Uterus (tissue), 4 donors: ENCODE measurements at places on chromosomes 4 and X. TPM values are rescaled to one million over a fixed set of nuclear protein-coding genes. Genes with fewer than 3 reads are reported as not detected.
A peak's percentile ranks its signal among the peaks of the same experiment; 100 is the strongest.

The ADH1B gene
- 360 TPM for total RNA-seq

The PRRG3 gene
- 2.3 TPM for total RNA-seq

The ZFP42 gene
- not detected for total RNA-seq

The TMEM184C gene
- 29.4 TPM for total RNA-seq

The PRDM8 gene
- total RNA-seq: 4.5 TPM

The MAGEA2 gene
- not detected for total RNA-seq

The STBD1 gene
- 3.7 TPM for total RNA-seq

DNA sequence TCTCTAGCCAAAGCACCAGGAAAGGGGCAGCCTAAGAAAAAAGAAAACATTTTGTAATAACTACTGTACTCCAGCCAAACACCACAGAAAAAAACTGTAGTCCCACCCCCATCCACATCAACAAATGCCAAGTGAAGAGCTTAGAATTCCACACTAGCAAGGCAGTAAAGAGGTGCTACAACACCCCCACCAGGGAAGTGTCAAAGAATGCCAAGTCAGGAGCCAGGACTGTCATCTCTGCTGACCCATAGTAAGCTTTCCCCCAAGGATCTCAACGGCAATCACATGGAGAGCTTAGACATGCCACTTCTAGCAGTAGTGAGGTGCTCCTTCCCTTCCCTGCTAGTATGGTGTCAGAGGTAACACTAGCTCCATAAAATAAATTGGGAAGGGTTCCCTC, 34.4 kb upstream of the CCDC160 start:
- DNase-seq: no peak
- no peak overlapping the region for H3K4me3 ChIP-seq
- H3K27me3 ChIP-seq: no peaks in the 10 kb centered on the region
- H3K27ac ChIP-seq: no peak overlapping the region
- no peaks in the 10 kb centered on the region for H3K36me3 ChIP-seq

- peak overlapping the region; percentile 47 for H3K27ac ChIP-seq
- no peaks in the 10 kb centered on the region for H3K36me3 ChIP-seq
- no peaks in the 10 kb centered on the region for H3K4me1 ChIP-seq
Measured at GRCh38 chr4:15457406-15458201, 12.1 kb upstream of the CC2D2A start.

DNA sequence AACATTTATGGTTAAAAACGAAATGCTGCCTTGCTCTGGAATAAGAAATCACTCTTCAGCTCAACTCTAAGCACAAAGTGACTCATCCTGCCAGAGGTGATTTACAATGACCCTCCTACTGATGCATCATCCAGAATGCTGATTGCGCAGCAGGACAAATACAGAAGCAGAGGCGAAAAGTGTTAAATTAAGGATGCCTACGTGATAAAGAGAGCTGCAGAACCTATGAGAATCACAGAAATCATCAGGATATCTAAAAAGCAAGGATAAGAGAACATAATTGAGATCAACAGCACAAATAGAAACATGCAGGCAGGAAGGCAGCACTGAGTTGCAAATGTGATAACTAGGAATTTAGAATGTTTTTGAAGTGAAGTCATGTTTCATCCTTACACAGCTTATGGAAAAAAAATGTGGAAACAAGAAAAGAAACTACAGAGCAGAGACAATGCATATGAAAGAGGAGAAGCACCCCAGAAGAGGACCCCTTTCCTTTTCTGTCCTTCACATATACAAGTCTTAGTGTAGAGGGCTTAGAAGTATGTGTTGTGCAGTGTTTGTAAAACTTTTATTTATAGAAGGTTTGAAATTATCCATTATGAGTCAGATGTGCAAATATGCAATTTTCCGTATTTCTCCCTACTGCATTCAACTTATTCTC, 188.4 kb downstream of the SLC7A11 start:
- H3K27ac ChIP-seq: peak overlapping the region; percentile 85
- H3K4me3 ChIP-seq: no peak overlapping the region
- no peaks in the 10 kb centered on the region for H3K36me3 ChIP-seq
- peak; percentile 74 for DNase-seq
- H3K27me3 ChIP-seq: no peaks in the 10 kb centered on the region

- H3K36me3 ChIP-seq: no peaks in the 10 kb centered on the region
- no peak for DNase-seq
- H3K4me1 ChIP-seq: no peaks in the 10 kb centered on the region
- H3K27ac ChIP-seq: no peak overlapping the region
- H3K4me3 ChIP-seq: no peak overlapping the region
Measured at GRCh38 chr4:172155838-172156345, 342.7 kb downstream of the GALNTL6 start.

- no peak for DNase-seq
- no peaks in the 10 kb centered on the region for H3K27me3 ChIP-seq
- no peaks in the 10 kb centered on the region for H3K4me1 ChIP-seq
- H3K27ac ChIP-seq: no peak overlapping the region
Measured at GRCh38 chr4:151316645-151317044, 8.8 kb downstream of the SH3D19 start.

DNA sequence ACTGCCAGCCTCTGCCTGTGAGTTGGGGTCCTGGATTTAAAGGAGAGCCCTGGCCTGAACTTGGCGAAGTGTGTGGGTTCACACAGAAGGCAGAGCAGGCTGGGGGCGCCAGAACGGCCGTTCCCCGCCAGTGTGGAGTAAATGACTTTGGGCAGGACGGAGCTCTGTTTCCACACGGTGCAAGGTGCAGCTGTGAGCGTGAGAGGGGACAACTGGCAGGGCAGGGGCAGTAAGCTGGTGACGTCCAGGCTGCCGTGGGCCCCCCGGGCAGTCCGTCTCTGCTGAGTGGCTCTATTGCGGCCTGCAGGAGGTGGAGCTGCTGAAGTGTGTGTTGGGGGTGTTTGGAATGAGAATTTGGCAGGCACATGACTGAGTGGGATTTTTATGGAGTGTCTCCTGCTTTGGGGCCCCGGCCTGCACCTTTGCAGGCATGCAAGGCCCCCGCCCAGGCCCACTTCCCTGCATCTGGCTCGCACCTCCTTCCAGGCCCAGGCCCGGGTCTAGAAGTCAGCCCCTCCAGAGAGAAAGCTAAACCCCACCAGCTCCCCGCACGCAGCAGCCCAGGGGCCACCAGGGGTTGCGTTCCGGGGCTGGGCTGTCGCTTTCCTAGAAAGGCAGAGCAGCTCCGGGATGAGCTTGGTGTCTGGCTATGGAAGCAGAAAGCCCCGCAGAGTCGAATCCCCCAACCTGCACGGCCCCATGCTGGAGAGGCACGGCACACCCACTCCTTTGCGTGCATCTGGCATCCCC, 62.2 kb upstream of the GRPEL1 start:
- peaks cover 8% of the 10 kb centered on the region for H3K4me1 ChIP-seq
- H3K36me3 ChIP-seq: no peaks in the 10 kb centered on the region
- no peak overlapping the region for H3K27ac ChIP-seq
- no peak overlapping the region for H3K4me3 ChIP-seq

- no peaks in the 10 kb centered on the region for H3K36me3 ChIP-seq
- no peaks in the 10 kb centered on the region for H3K4me1 ChIP-seq
- no peak for DNase-seq
- no peak overlapping the region for H3K4me3 ChIP-seq
Measured at GRCh38 chr4:95910749-95911148, 70.9 kb downstream of the PDHA2 start.

DNA sequence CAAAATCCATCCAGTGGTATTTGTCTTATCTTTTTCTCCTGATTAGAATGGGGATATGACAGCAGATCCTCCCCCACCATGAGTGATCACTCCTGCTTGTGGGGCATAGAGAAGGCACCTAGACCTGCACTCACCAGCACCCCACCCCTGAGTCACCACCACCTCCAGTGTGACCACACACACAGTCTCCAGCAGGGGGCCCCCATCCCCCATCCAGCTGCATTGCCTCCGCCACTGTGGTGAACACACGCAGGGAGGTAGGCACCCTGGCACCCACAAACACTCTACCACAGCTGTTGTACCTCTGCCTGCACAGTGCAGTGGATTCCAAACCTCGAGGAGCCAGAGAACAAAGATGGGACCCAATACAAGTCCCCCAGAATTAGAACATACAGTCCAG, 9.0 kb upstream of the MAGEA8 start:
- H3K27me3 ChIP-seq: no peaks in the 10 kb centered on the region
- no peak for DNase-seq
- H3K4me3 ChIP-seq: no peak overlapping the region
- H3K27ac ChIP-seq: no peak overlapping the region

DNA sequence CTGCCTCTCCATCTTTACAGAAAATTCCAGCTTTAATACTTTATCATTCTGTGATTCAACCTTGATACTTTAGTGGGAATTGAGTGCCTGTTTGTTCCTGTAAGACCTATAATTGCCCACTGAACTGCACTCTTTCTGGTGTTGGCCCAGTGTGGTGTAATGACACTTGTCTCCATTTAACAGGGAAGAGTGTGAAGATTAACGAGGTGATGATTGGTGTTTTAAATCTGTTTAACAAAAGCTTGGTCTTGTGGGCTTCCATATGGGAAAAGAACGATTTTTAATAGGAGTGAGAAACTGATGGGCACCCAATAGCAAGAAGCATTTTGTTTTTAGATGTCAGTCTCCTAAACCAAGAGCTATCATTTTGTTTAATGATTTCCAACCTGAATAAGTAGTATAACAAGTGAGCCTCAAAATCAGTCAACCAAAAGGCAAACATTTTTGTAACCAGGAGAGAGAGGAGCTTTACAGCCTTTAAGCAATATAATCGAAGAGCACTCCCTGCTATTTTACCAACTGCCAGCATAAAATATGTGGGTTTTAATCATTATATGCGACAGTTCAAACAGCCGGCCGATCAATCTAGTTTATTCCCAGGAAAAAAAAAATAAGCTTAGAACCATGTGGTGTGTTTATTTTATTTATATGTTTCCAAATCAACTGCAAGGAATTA, 50.2 kb downstream of the SUPT20HL1 start:
- H3K36me3 ChIP-seq: no peaks in the 10 kb centered on the region
- no peaks in the 10 kb centered on the region for H3K4me1 ChIP-seq
- H3K4me3 ChIP-seq: no peak overlapping the region
- H3K27ac ChIP-seq: no peak overlapping the region

GRCh38 chrX:129427267-129427666, 96.0 kb downstream of the SMARCA1 start:
- H3K4me3 ChIP-seq: no peak overlapping the region
- H3K4me1 ChIP-seq: no peaks in the 10 kb centered on the region
- no peak overlapping the region for H3K27ac ChIP-seq
- no peaks in the 10 kb centered on the region for H3K36me3 ChIP-seq

DNA sequence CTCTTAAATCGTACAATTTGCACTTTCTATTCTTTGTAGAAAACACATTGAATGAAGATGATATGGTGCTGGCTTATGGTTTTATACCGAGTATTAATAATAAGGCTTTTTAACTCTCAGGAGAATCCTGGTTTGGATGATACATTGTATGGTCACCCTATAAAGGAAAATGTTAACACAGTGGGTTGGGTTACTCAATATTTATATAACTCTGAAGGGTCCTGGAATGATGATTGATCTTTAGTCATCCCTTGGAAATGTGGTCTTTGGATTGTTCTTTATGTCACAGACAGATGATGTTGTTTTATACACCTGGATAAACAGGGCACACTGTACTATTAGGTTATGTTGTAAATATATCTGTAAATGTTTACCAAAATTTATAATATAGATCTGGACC, 496.2 kb upstream of the NDST4 start:
- no peaks in the 10 kb centered on the region for H3K36me3 ChIP-seq
- no peak overlapping the region for H3K4me3 ChIP-seq
- no peak for DNase-seq
- no peaks in the 10 kb centered on the region for H3K27me3 ChIP-seq
- no peak overlapping the region for H3K27ac ChIP-seq

DNA sequence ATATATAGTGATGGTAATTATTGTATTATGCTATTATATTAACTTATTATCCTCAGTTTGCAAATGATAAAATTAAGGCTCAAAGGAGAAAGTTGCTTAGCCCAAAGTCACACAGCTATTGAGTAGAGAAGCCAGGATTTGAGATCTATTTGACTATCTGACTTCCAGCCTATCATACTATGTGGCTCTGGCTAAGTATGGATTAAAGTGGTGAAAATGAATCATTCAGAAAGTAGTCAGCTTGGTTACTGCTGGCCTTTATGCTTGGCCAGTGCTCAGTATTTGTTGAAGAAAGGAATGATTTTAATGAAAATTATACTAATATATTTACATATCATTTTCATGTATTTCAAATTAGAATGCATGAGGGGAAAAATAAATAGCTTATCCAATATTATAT, 219.8 kb downstream of the SHROOM3 start:
- H3K36me3 ChIP-seq: no peaks in the 10 kb centered on the region
- DNase-seq: no peak
- H3K4me1 ChIP-seq: no peaks in the 10 kb centered on the region

DNA sequence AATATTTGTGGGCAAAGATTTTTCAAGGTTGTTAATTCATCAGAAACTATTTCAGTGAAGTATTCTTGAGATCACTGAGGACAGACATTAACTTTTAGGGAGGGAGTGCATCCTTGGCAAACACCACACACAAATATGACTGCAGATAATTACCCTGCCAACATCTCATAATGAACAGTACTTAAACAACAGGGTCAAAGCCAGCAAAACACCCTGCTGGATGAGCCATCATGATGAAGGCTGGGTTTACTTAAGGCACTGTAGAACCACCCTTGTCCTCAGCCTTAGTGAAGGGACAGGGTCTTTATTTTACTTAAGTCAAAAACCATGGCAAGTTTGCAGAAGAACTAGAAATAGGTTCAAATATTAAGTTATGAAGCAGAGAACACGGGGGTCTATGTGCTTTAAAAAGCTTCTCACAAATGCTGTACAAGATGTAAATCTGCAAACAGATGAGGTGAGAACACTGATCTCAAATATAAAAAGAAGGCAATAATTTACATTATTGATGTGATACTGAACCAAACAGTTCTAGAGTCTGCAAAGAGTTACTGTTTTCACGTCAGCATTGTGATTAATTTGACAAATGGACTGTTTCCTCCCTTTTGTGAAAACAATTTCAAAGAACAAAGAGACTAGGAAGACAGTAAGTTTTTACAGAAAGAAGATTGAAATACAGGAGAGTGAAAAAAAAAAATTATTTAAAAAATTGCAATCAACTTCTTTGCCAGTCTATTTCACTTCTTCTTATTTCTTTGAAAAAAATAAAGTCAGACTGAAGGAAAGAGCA, 28.2 kb downstream of the TAPT1 start:
- H3K27me3 ChIP-seq: no peaks in the 10 kb centered on the region
- H3K27ac ChIP-seq: peak overlapping the region; percentile 43
- no peak for DNase-seq
- no peaks in the 10 kb centered on the region for H3K36me3 ChIP-seq
- H3K4me1 ChIP-seq: peaks cover 7% of the 10 kb centered on the region

DNA sequence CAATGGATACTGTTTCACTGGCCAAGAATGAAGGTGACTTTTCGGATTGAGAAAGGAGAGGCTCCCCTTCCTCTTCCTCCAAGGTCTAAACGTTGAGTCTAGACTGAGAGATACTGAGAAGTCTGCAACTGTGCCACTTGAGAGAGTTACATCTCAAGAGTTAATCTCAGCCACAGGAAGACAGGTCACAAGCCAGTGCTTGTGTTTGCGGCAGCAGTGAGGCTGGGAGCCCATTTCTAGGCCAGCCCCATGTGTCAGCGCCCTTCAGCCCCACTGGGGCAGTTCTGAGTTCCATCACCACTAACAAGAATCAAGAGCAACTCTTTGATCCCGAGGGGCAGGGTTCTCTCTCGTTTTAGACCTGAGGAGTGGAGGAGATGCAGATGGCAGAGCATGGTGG, 7.3 kb upstream of the SEC24D start:
- DNase-seq: no peak
- H3K27me3 ChIP-seq: no peaks in the 10 kb centered on the region
- no peak overlapping the region for H3K4me3 ChIP-seq
- no peaks in the 10 kb centered on the region for H3K4me1 ChIP-seq
- no peaks in the 10 kb centered on the region for H3K36me3 ChIP-seq
